ENCODE measurements at places on chromosomes 4 and X.

DNA sequence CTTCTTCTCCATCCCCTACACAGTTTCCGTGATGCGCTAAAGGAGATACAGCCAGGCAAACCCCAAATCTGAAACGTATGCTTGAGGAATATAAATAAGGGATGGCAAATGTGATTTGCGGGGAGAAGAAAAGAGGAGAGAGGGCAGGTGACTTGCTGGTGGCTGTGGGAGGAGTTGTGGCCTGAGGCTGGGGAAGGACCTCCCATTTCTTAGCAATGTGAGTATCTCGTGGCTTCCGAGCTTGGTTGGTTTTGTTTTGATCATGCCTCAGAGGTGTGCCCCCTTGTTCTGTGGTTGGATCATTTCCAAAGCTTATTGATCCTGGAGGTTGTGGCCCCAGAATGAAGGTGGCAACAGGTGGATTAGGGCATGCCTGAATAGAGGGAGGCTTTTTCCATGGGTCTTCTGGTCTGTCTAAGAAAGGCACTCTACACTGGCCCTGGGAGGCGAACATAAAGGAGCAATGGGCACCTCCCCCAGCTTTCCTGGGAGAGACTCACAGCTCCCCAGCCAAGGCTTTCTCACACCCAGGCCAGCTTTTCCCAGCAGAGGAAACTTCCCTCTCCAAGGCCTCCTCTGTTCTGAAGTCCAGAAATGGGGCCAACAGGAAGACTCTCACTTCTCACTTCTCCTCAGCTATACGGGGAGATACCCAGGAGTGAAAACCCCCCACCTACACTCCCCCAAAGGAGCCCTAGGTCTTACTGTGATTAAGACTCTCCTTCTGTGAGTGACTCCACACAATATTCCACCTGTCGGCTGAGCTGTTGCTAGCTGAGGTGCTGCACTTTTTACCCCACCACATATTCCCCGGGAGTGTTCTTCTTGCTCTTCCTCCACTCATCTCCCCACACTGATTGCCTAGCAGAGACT is 40.0 kb downstream of the C4orf51 start:
- no peak for DNase-seq

DNA sequence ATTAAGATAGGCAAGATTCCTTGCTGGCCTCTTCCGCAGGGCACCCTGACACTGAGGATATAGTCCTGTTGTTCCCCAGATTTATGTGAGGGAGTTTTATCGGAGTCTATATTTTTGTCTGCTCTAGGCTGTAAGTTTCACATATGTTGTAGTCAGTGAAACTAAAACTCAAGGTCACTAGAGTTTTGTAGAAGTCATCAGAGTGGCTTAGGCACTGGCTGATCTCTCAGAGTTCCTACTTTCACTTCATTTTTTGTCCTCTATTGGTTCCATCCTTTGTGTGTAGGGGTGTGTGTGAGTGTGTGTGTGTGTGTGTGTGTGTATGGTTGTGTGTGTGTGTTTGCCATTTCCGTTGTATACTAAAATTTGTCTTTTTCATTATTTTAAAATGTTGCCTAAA is 577.5 kb downstream of the IQCM start:
- DNase-seq = no peak

GRCh38 chr4:105068516-105068915 is 78.2 kb upstream of the TET2 start:
- no peak for DNase-seq

GRCh38 chr4:55635741-55636655 is at the start of gene NMU:
NMU (minus strand) TSS chr4:55636298; CDS start chr4:55636192, 106 bp downstream.
- peak; percentile 4 for DNase-seq

- no peak for DNase-seq
Measured at GRCh38 chr4:98711526-98711925, 53.1 kb upstream of the TSPAN5 start.

- DNase-seq = no peak
Measured at GRCh38 chr4:74039315-74039763, 850 bp upstream of the CXCL3 start.

DNA sequence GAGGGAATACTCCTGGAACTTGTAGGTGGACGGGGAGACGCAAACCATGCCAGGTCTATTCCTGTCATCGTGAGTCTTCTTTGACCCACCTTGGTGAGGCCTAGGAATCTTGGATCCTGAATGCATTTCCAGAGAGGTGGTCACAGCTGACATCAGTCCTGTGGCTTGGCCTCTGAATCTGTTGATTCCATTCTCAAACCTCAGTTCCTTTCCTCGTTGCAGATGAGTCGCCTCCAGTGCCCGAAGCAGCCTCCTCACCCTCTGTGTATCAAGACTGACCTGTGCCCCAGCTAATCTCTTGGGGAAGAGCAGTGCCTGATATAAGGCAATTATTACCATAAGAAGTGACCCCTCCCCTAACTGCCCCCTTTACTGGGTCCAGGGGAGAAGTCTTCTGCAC is 118.1 kb downstream of the SMIM20 start:
- no peak for DNase-seq

DNA sequence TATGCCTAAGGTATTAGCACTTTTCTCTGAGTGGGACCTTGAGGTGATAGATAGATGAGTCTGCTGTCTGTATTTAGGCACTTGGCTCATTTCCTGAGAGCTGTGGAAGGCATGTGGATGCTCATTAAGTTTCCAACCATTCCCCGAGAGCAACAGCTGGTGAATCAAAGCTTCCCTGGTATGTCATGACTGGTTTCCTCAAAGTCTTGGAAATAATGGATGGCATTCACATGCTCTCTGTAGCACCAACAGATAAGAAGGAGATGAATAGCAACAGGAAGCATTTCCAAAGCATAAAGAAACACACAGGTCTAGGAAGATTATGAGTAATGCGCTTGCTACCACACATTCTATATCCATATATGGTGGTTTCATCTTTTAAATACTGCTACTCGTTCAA is 118.3 kb upstream of the ETNPPL start:
- no peak for DNase-seq

GRCh38 chrX:74080165-74080564 is 223.8 kb upstream of the ZCCHC13 start:
- no peak for DNase-seq

DNA sequence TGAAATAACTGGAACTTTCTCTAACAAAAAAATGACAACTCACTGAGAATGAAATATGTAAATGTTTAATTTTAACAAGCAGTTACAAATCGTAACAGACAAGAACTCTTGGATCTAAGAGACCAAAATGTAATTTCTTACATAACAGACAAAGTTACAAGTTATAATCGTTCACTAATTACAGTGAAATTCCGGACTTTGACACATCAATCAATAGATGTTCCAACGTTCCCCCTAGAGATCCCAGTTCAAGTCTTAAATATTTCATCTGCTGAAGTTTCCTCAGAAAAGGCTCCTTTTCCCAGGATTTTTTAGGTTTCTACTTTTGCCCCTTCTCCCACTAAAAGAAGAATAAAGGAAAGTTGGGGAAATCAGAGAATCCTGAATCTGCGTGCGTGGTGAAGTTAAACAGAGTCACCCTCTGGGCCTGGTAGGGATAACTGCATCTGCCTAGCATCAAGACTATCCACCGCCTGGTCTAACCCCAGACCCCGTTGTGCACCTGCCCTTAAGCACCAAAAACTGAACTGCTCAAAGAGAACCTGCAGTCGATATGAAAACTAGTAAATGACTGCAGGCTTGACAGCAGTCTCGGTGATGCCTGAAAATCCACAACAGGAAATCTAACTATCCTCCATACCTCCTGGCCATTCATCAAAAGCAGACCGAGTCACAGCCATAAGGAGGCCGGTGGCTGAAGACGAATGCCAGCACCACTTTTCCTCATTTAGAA is 2.3 kb downstream of the IRF2 start:
- no peak for DNase-seq

DNA sequence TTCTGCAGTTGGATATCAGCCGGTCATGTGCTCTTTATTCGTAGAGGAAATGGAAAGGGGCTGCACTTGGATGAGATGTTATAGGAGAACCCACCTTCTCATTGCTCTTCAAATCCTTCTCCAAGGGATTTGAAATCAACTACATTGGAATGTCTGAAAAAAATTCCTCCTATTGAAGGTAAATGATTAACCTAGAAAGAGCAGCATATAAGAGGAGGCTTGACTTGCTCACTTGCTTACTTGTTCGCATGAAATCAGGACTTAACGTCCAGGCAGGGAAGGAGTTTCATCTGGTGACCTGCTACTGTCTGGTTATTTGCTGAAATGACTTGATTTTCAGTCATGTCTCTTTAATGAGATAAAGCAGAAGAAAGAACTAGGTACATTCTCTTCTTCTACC is 338.4 kb upstream of the NOCT start:
- no peak for DNase-seq

DNA sequence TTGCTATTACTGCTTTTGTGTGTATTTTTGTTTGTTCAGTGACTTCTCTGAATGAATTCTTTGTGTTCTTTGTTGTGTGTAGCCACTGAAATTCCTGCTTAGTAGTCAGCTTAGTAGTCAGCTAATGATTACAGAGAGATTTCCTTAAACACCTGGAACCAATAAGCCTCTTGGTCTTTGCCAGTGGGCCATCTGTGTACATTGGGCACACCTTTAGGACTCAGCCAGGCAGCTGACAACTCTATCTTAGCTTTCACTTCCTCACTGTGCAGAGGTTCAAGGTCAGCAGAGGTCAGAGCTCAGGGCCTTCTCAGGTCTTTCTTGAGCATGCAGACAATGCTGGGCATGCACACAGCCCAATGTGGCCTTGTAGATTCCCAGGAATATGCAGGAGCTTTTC is 59.3 kb downstream of the RWDD4 start:
- no peak for DNase-seq

DNA sequence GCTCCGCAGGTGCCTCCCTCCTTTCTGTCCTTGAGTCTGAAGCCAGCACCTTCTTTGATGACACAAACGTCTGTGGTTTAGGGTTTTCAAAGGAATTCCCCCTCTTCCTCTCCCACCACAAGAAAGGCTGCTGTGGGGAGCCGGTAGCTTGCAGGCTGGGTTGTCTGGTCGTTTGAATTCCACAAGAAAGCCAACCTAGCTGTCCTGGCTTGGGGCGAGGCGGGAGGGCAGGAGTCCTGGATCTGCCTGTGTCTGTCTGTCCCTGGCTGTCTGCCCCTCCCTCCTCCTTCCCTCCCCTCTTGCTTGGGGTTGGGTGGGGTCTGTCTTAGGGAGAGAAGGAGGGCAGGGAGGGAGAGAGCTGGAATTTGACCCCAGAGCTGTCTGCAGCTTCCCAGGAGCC is 56.3 kb downstream of the SHROOM2 start:
- no peak for DNase-seq

- DNase-seq = no peak
Measured at GRCh38 chr4:185997296-185997695, 71.7 kb upstream of the TLR3 start.

DNA sequence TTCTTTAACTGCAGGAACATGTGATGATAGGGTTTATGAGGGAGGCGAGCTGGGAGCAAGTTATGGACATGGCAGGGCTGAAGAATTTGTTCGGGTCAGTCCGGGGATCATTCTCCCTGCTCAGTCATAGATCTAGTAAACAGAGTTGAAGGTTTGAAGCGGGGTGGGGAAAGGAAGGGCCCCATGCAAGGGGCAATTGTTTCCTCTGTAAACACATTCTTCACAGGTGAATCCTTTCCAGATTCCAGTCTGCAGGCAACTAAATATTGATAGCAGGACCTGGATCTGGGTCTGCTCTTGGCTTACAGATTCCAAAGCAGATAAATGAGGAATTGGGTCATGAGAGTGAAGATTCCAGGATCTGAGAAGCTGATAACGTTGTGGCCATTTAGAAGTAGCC is 44.3 kb upstream of the ARHGAP24 start:
- DNase-seq = no peak

- no peak for DNase-seq
Measured at GRCh38 chr4:84753321-84753972, 170.5 kb downstream of the CDS1 start.

- DNase-seq = peak; percentile 71
Measured at GRCh38 chrX:153953342-153953830, 8.9 kb upstream of the RENBP start.

DNA sequence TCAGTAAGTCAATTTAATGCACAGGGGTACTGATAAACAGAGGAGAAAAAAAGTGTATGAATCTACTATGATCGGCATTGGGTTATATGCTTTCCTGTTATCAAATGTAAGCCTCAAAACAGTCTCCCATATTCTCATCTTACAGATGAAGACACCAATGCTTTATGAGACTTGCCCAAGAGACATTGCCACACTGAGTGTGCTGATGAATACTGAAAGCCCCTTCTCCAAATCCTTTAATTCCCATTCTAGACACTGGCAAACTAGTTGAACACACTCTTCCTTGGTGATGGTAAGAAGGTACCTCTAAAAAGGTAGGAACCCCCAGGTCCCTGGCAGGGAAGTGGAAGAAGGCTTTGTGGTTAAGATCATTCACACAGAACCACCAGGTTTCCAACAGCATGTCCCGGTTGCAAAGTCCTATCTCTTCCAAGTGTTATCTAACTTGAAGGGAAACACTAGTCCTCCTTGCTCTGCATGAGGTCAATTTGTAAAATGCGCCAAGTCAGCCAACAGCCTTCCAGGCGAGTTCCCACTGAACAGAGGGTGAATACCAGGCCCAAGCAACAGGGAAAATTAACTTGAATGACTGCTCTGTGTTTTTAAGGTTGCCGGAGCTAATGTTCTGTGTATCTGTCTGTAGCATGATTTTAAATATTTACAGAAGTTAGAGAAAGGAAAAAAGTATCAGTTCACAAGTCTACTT is 5.1 kb downstream of the SETD7 start:
- DNase-seq = no peak

- no peak for DNase-seq
Measured at GRCh38 chrX:111262086-111262485, 8.2 kb downstream of the CAPN6 start.

GRCh38 chr4:38315286-38315685 is 348.7 kb upstream of the KLF3 start:
- no peak for DNase-seq
